ENCODE measurements at places on chromosomes 4 and X.

GRCh38 chrX:85620466-85620865 lies 241.0 kb upstream of the POF1B start:
- no peak for DNase-seq

DNA sequence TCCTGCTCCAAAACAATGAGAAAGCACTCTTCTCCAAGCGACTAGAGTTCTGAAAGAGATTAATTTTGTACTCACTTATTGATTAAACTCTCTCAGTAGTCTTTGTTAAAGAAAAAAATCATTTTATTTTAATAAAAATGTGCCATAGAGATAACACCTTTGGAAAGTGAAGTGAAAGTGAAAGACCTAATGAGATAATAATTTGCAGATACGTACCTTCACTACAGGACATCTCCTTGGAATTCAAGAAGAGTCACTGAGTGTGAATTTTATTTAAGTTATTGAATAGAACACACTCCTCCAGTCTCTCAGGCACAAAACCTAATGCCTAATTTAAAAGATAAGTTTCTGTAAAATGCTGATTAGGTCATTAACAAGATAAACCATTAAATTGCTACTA lies 1070.6 kb upstream of the GRID2 start:
- DNase-seq, result no peak

DNA sequence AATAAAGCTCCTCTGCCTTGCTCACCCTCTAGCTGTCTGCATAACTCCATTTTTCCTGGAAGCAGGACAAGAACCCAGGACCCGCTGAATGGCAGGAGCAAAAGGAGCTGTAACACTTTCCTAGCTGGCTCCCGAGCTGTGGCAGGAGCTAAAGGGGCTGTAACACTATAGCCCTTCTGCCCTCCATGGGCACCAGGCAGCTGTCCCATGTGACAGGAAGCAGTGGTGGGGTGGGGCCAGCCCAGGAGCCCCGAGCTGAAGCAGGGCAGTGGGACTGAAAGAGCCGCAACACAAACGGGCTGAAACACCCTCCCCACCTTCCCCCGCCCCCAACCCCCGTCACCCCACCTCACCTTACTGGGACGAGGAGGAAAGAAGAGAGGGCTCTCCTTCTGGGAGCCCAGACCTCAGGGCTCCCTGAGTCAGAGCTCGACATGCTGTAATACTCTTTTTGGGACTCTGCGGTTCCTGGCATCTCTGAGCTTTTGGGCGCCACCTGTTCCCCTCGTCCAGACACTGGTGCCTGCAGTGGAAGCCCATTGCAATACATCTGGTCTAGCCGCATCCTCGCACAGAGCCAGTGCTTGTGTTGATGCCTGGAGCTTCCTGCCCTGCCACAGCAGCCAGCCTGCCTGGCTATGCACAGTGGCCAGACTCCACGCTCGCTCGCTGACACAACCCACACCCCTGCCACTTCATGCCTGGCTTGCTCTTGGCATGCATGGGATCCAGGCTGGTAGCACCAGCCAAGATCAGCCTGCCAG lies 39.4 kb downstream of the PPM1K start:
- no peak for DNase-seq

DNA sequence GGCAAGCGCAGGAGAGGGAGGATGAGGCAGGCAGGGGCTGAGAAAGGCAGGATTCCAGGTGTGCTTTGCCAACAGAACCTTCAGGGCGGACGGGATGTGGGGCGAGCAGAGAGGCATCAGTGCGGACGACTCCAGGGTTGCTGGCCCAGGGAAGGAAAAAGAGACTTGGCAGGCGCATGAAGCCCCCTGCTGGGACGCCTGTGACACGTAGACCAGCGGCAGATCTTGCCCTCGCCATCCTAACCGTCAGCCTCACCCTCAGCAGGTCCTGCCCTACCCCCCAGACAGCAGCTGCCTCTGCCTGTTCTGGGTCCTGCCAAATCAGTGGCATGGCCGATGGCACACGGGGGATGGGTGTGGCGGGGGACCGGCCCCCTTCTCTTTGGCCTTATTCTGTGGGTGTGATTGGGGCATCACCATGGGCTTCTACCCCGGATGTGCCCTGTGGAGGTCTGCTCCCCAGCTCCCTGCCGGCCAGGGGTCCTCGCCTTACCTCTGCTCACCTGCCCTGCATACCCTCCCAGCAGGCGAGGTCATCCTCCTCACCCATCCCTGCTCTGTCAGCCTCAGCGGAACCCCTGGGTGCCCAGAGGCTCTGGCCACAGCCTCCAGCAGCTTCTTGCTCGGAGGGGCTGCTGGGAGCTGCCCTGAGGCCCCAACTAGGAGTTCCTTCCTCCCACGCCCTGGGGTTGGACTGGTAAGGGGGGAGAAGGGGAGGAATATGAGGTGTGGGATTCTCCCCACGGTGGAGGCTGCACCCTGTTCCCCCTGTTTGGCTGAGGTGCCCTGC lies 2.9 kb upstream of the SH3BP2 start:
- no peak for DNase-seq

DNA sequence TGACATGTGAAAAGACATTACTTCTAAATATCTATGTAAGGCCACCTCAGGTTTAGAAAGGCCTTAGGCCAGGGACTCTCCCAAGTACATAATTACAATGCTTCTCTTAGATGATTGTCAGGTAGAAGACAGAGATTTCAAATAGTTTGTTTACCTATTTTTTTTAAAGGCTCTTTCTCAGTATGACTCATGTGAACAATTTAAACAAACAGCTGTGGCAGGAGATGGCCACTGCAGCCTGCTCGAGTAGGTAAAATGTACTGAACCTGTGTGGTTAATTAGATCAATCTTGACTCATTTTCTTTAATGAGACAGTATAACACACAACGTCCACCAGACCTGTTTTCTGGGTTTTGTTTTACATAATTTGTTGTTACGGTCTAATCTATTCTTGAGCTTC lies 50.2 kb downstream of the LEF1 start:
- DNase-seq, result no peak

- DNase-seq, result no peak
Observed at GRCh38 chrX:106921637-106922036, 1.4 kb downstream of the CLDN2 start.

- DNase-seq, result no peak
Observed at GRCh38 chrX:31656013-31656412, 584.2 kb upstream of the FTHL17 start.

DNA sequence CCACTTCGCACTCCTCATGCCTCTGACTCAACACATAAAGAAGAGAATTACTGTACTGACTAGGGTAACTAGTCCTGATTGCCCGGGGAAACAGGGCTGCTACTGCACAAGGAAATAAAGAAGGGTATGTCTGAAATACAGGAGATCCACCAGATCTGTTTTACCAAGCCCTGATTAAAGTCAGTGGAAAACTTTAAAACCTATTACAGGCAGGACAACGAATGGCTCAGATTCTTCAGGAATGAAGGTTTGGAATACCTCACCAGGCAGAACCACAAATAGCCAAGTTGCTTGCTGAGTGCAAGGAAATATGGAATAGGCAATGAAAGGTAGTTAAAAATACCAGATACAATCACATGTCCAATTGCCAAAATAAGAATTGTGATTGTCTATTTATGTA lies 17.3 kb downstream of the LAMTOR3 start:
- no peak for DNase-seq

DNA sequence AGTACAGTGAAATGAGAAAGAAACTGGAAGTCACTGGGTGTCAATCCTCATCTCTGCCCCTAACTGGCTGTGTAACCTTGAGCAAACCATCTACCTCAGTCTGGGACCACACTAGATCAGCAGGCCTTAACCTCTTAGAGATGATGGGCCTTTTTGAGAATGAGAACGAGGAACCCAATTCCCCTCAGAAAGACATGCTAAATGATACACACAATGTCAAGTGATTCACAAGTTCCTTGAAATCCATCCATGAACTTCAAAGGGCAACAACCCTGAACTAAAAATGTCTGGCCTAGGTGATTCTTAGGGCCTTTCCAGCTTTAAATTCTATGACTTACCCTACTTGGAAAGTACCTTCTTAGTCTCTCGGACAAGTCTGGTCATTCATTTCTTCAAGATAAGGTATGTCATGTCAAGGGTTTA lies 47.4 kb downstream of the ACSL4 start:
- DNase-seq, result no peak

GRCh38 chr4:49217492-49217891 lies 231.4 kb downstream of the CWH43 start:
- no peak for DNase-seq

DNA sequence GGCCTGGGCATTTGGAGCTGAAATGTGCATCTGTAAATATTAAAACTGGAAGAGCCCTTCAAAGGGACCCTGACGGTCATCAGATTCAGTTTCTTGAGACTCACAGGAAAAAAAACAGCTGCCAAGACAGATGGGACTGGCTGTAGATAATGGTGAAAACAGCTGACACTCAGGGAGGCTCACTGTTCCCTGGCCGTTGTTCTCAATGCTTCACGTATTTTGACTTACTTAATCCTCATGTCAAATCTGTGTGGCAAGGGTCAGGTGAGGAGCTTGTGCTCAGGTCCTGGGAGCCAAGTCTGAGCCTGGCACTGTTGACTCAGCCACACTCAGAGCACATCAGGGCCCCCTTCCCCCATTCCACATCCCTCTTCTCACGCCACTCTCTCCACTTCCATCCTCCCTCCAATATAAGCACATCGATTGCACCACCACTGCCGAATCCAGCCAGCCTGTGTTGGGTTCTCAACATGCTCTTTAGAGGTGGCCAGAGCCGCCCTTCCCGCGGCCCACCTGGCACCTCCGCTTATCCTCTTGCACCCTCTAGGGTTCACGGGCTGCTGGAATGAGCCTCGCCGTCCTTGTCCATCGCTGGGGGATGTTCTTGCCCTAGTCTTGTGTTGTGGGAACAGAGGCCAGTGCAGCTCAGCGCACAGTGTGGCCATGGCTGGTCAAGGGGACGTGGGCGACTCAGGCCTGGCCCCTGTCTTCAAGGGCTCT lies 40.1 kb downstream of the EVC start:
- no peak for DNase-seq

- DNase-seq, result no peak
Observed at GRCh38 chrX:24761306-24761705, 67.6 kb downstream of the POLA1 start.

GRCh38 chr4:86376850-86377249 lies 17.0 kb upstream of the MAPK10 start:
- DNase-seq, result no peak

GRCh38 chr4:112082954-112083586 lies 62.2 kb upstream of the FAM241A start:
- no peak for DNase-seq

GRCh38 chrX:24934279-24934678 lies 81.5 kb downstream of the ARX start:
- no peak for DNase-seq

GRCh38 chr4:116070283-116070682 lies 956.9 kb upstream of the NDST4 start:
- DNase-seq, result no peak

DNA sequence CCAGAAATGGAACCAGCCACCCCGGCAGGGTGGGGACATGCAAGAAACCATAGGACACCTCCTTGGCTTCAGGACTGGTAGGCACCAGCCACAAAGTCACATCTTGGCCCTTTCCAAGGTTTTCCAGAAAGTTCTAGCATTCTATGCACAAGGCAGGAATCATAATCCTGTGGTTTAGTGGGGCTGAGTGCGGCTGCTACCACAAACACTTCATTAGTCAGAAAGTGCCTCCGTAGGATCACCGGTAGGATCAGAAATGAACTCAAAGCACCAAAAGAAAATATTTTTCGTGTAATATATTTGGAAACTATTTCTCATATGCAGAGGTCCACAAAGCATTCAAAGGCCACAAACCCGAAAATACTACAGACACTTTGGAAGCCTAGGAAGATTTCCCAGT lies 191.7 kb downstream of the PTTG2 start:
- no peak for DNase-seq

GRCh38 chr4:68175562-68176155 lies 46.0 kb upstream of the TMPRSS11F start:
- DNase-seq, result no peak

DNA sequence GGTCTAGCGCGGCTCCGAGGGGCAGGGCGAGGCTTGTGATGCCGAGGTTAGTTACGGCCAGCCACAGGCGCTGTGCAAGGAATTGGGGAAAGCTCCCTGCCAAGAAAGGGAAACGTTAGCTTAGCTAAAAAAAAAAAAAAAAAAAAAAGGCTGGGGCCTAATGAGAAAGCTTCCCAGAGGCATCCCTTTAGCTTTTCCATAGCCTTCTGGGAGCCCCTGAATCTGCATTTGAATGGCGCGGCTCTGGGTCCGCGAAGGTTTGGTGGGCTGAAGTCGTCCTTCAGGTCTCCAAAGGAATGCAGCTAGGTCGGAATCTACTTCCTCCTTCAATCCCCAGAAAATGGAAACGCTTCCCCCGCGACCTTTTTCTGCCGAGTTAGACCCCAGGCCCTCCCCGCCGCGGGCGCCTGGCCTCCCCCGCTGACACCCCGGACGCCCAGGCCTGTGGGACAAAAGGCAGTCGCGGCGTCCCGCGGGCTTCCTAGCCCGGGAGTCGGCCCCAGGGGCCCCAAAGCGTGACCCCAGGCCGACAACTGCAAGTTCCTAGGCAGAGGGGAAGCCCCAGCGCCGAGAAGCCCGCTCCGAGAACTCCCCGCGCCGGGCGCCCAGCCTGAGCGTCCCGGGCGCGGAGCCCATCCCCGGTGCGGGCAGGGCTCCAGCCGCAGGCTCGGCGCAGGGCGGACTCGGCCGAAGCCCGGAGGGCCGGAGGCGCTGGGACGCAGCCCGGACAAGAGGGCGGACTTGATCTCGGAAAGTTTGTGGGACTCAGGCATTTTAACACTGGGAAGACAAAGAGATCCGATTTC lies 605 bp upstream of the FAT1 start:
- no peak for DNase-seq

- DNase-seq, result no peak
Observed at GRCh38 chr4:148790691-148791090, 348.5 kb upstream of the NR3C2 start.

- DNase-seq, result no peak
Observed at GRCh38 chr4:8922481-8922880, 50.8 kb upstream of the HMX1 start.

DNA sequence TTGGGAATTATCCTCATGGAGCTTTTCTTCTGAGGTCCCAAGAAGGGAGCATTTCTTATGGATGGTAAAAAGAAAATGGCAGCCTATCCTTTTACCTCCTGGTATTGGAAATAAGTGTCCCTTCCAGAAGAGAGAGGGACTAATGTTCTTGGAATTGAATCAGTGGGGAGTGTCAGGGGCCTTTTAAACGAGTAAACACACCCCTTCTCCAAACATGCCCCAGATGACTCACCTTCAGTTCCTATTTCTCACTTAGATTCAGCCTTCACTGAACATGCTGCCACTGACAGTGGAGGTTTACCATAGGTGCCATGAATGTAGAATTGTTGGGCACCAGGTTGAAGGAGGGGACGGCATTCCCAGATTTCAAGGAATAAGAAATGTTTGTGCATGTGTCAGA lies 19.0 kb downstream of the MAGEC2 start:
- no peak for DNase-seq

DNA sequence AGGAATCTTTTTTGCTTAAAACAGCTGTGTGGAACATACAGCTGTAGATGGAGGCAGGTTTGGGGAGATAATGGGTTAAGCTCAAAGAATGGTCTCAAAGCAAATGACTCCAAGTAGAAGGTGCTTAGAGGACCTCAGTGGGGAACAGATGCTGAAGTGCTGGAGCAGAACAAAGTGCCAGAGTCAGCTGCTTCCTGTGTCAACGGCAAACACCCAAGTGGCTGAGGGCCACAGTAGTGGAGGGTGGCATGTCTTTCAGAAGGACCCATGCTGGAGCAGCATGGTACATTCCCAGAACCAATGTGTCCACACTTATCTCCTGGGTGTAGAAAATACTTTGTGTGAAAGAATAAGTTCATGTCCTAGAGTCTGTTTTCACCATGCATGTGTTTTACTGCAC lies 197.5 kb downstream of the CCNG2 start:
- DNase-seq, result no peak
